ENCODE measurements at places on chromosomes 7 and 10.

GRCh38 chr7:28536259-28536658 lies 123.9 kb downstream of the CREB5 start:
- no peak for DNase-seq

DNA sequence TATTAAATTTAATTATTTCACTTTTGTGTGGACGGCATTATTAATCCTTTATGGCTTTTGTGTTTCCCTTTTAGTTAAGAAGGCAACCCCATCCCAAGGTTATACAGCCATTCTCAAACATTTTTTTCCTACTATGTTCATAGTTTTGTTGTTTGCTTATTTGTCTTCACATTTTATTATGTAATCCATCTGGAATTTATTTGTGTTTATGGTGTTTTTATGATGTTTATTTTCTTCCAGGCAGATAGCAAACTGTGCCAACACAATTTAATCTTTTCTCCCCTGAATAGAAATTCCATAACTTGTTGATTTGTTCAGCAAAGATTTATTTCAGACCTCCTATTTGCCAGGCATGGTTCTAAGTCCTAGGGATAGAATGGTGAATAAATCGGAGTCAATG lies 42.9 kb downstream of the RAB18 start:
- DNase-seq: no peak

GRCh38 chr10:70481831-70482530 lies 3.4 kb downstream of the PALD1 start:
- DNase-seq: no peak

DNA sequence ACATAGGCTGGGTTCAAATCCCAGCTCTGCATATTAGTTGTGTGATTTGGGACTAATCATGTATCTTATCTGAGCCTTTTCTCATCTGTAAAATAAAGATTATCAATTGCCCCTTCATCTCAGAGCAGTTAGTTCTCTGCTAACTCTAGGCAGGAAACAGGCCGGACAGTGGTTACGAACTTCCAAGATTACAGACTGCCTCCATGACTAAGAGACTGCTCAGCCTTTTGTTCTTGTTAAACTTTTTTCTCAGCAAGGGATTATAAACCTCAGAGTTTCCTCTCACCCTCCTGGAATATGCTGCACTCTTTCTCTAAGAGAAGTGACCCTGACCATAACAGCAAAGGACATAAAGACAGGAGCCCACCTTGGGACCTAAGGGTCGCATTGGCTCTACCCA lies 52.5 kb upstream of the NFKB2 start:
- DNase-seq: no peak

DNA sequence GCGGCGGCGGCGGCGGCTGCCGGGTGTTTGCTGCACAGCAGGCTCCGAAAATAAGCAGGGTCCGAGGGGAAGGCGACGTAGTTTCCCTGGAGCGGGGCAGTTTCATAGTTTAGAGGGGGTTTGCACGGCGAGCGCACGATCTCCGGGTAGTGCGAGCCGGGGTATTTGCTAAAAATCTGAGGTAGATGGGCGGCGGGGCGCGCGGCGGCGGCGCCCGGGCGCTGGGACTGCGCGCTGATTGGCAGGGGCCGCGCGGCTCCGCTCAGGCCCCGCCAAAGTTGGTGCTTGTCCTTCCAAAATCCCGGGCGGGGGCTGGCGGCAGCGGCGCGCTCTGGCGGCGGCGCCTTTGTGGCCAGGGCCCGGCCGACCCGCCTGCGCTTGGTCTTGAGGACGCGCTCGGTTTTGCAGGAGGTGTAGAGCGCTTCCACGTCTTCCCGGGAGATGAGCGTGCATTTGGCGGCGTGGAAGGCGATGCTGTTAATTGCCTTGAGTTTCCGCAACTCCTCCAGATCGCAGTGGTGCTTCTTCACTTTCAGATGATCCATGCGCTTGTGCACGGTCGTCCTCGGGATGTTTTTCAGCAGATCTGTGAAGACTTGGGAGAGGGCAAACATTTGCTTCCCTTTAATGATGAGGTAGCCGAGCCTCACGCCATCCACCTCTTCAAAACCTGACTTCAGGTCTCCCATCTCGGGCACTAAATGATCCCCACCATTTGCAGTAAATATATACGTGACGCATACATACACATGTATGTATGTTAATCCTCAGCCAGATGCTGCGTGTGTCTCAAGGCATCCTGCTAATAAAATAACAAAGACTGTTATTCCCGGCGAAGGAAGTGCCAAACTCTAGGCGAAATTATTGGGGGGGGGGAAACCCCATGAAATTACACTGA lies 8.1 kb downstream of the SKIDA1 start:
- DNase-seq: no peak
